ENCODE measurements at places on chromosomes 6 and 20.

DNA sequence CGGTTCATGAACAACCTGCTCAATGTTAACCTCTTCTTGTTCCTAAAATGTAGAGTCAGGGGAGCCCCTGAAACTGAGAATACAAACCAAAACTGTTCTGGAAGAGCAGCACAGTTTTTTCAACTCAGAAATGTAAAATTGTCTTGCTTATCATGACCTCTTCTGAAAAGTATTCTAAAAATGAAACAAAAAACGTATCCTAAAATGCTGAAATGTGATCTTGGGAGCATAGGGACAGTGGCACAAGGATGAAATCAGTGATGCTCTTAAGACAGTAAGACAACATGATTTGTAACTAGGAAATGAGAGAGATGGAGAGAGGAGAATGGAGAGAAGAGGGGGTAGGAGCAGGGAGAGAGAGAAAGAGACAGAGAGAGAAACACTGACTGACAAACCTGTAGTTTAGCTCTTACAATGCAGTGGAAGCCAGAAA, 27.5 kb downstream of the NCOA7 start:
- no peak for DNase-seq

- DNase-seq = no peak
Measured at GRCh38 chr6:137927777-137928218, 60.7 kb downstream of the TNFAIP3 start.

- no peak for DNase-seq
Measured at GRCh38 chr20:11172881-11173280, 499.1 kb upstream of the JAG1 start.

DNA sequence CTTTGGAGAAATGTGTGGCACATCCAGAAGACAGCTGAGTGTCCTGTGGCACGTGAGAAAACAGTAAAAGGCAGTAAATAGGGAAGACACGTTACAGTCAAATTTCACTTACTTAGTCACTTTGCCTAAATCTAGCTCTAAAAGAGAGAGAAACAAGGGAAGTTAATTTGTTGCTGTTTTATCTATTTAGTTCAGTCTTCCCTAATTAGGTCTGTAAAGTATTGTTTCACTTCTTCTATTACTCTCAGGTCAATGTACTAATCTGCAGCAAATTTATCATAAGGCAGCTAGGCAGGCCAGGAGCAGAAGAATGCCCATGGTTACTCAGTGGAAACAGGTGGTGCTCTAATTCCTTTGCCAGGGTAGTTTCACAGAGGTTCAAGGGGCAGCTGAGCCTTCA, 124.3 kb upstream of the CNR1 start:
- DNase-seq = no peak

GRCh38 chr6:27251606-27252251, 4.2 kb downstream of the PRSS16 start:
- peak; percentile 80 for DNase-seq

GRCh38 chr6:12385316-12385715, 95.2 kb downstream of the EDN1 start:
- no peak for DNase-seq

GRCh38 chr20:62906209-62906608, 20.1 kb downstream of the DIDO1 start:
- no peak for DNase-seq

DNA sequence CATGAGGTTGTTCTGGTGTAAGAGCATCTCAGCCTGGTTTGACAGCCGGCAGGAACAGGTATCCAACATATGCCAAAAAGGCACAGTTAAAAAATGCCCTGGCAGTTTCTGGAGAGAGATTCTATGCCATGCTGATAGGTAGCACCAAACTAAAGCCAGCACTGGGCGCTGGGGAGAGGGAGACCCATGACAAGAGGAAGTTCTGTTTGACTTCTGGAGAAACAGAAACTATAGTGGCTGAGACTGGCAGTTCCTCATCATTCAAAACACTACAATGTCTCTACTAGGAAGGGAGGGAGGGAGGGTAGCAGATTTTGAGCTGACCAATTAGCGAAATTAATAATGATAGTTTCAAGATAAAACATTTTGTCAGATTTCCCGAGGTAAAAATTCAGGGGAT, 174.1 kb downstream of the ADAT2 start:
- DNase-seq = no peak

GRCh38 chr6:35177596-35177995, 36.2 kb upstream of the SCUBE3 start:
- no peak for DNase-seq

- DNase-seq = no peak
Measured at GRCh38 chr6:31652925-31653724, 664 bp upstream of the BAG6 start.

DNA sequence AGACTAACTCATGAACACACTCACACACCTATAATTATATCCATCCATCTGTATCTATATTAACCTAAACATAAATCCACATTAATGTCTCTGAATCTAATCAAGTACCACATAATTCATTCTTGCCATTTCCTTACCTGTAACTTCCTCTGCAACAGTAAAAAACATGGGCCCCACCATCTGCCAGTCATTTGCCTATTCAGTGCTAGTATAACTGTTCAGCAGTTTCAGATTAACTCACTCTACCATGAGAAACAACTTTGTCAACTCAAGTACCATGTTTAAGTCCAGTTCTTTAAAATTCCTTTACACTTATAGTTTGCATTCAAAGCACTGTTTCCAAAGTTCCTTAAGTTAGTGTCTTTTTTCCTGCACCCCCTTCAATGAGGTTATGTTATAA, 68.8 kb downstream of the LAMP5 start:
- DNase-seq = no peak

- peak; percentile 60 for DNase-seq
Measured at GRCh38 chr6:5670811-5671561, 335.7 kb downstream of the NRN1 start.

- no peak for DNase-seq
Measured at GRCh38 chr6:150286460-150286859, 82.4 kb upstream of the IYD start.

GRCh38 chr20:44896583-44896982, 11.1 kb downstream of the YWHAB start:
- no peak for DNase-seq

DNA sequence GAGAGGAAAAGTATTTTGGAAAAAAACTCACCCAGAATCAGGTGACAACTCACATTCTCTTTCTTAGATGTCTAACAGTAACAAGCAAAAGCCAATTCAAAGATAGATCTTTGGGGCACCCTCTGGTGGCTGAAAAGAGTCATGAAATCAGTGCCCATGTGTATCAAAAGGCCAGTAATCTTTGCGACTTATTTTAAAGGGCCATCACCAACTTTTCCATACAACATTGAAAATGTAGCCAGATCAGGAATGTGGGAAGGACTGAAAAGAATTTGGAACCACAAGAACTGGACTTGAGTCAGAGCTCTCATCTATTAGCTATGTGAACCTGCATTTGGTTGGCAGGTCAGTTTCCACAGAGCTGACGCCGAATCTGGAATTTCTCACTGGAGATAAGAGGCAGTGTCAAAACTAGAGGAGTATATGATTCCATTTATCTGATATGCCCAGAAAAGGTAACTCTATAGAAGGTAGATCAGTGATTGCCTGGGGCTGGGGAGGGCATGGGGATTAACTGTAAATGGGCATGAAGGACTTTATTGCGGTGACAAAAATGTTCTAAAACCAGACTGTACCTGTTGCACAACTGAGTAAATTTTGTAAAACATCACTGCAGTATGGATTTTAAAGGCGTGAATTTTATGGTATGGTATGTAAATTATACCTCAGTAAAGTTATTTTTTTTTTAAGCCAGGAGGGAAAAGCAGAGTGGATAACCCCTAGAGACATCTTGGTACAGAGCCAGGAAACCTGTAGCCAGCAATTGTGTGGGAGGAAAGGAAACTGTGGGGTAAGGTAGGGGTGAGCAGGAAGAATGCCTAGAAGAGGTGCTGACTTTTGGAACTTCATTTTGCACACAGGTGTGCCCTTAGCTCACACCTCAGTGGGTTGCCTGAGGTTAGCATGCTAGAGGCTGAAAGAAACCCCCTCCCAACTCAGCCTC, 117.1 kb upstream of the ASF1A start:
- peak; percentile 74 for DNase-seq

- DNase-seq = no peak
Measured at GRCh38 chr6:33779290-33779689, 9.6 kb downstream of the LEMD2 start.

DNA sequence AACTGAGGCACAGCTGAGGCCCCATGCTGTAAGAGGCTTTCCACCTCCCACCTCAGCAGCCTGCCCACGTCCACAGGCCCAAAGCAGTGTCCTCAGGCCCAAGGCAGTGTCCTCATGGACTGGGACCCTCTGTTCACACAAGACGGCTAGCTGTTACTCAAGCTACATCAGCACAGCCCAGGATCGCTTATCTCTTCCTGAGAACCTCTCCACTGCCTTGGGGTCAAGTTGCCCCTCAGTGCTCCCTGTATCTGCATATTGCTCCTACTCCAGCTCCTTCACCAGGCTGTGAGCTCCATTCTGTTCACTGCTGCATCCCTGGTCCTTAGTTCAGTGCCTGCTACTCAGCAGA, 208.8 kb upstream of the TAB2 start:
- no peak for DNase-seq

DNA sequence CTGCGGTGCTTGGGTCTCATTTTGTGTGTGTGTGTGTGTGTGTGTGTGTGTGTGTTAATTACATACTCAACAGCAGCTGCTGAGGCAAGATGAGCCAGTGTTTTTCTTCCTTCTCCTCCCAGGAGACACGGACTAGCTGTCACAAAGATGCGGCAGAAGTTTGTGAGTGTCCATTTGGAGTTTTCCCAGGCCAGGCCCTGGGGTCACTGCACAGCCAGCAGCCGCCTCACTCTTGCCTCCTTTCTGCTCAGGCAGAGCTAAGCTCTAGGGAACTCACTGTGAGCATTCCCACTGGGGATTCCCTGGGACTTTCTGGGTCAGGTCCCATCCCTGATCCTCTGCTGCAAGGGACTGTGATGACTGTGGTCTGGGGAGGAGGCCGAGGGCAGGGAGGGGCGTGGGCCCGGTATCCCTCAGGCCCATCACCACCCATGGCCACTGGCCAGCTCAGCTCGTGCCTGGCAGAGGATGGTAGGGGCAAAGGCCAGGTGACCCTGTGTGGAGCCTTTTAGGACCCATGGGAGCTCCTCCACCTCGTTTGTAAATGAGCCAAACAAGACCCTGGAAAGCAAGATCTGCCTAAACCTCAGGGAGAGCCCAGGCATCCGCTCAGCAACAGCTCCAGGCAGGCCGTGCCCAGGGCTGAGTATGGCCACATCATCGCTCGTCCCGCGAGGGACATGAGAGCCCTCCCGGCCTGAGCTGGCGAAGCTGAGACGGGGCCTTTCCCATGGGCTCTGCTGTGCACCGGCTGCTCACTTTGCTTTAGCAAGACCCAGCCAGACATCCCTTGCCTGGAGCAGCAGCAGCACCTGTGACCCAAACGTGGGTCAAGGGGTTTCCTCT, 102.0 kb downstream of the PSMB1 start:
- DNase-seq = no peak

GRCh38 chr6:4889701-4890100, 113.5 kb downstream of the CDYL start:
- DNase-seq = no peak

DNA sequence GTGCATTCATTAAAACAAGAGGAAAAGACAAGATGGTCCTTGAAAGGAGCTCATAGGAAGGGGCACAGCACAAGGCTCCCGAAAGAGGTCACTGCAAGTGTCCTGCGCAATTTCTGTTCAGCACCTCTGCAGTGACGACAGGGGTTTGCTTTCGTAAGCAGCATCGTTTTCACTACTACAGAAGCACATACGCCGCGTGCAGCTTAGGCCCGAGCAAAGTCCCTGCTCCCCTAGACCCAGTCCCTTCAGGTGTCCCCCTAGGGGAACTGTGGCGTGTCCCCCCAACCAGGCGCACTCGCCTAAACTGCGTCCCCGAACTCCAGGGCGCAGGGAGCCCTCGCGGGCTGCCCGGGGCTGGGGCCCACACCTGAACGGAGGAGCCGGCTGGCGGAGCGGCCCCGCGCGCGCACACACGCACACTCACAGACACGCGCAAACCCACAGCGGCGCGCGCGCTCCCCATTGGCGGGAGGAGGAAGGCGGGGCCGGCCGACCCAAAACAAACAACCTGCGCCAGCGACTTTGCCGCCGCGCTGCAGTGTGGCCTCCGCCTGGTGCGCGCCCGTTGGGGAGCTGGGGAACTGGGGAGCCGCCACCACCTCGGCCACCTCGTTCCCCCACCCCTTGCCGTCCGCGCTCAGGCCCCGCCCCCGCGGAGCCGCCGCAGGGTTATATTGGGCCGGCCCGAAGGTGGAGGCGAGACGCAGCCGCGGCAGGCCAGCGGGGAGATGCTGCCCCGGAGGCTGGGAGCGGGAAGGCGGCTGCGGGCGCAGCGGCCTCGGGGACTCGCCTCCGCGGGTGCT, at the start of gene FOXQ1:
Gene FOXQ1 (plus strand): TSS at position 699 of the 803 bp plus-strand sequence. CDS start 607 bp downstream, outside the sequence.
- peak; percentile 70 for DNase-seq

- DNase-seq = no peak
Measured at GRCh38 chr6:2179241-2179640, 66.2 kb downstream of the GMDS start.

DNA sequence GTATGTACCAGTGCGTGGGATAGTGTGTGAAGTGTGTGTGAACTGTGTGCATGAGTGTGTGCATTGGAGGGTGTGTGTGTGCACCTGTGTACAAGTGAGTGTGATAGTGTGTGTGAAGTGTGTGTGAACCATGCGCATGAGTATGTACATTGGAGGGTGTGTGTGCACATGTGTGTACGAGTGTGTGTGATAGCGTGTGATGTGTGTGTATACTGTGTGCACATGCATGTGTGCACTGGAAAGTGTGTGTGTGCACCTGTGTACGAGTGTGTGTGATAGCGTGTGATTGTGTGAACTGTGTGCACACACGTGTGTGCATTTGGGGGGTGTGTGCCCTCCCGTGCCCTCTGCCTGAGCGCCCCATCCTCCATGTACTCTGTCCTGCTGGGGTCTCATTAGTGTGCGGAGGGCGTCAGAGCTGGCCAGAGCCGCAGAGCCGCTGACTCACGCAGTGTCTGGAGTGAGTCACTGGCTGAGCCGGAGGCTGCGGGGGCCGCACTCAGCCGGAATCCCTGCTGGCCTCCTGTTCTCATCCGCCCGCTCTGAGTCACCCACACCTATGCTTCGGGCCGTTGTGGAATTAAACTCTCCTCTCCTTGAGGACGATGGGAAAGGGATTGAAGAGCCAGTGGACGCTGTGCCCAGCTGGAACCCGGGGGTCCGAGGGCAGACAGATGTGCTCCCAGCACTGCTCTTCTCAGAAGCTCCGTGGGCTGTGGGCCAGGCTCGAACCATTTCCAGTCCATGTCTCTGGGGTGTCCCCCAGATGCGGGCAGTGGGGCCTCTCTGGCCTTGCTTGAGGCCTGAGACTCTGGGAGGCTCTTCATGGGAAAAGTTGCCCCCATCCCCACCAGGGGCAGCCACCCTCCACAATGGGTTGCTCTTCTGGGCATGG, 27.3 kb upstream of the STX16 start:
- DNase-seq = peak; percentile 71

GRCh38 chr20:46774236-46774635, 64.8 kb downstream of the SLC2A10 start:
- DNase-seq = no peak

DNA sequence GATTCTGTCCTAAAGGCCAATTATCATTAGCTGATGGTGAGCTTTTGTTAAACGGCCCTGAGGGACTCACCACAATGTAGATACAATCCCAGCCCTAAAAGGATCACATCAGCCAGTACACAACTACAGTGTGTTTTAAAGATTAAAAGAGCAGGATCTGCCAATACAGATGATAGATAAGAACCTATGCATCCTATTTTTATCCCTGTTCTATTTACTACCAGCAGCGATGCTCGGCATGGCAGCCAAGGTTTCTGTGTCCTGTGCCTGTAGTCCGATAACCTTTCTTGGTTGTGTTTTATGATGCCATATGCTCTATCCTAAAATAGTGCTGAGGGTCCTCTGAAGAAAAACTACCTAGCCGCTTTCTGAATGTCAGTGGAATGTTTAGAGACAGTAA, 289.4 kb downstream of the PHACTR1 start:
- no peak for DNase-seq
